ENCODE measurements at places on chromosomes 7 and 10. TPM values are rescaled to one million over a fixed set of nuclear protein-coding genes. Genes with fewer than 3 reads are reported as not detected.

RPEL1 gene
- 0.13 TPM for total RNA-seq

AMZ1 gene
- not detected for total RNA-seq

UCMA gene
- not detected for total RNA-seq

PPP1R3A gene
- not detected for total RNA-seq

HOXA6 gene
- 1.9 TPM for total RNA-seq

NRCAM gene
- 3.3 TPM for total RNA-seq

FAM241B gene
- 0.39 TPM for total RNA-seq

NOC3L gene
- total RNA-seq = 16.3 TPM

TACC2 gene
- 3.4 TPM for total RNA-seq

Data from dermis microvascular lymphatic vessel endothelial cell (primary cell).